Smooth muscle cell of the coronary artery (primary cell): ENCODE measurements at places on chromosomes 2 and 18. TPM values are rescaled to one million over a fixed set of nuclear protein-coding genes. Genes with fewer than 3 reads are reported as not detected.

Gene SIX3
- not detected in 2 replicates for total RNA-seq

Gene BAZ2B
- total RNA-seq = 34.3 and 44.1 TPM in 2 replicates

Gene B3GNT7
- 0.75 TPM in 1 of 2 replicates, not detected in the other for total RNA-seq

Gene SUCLG1
- total RNA-seq = 28.0 and 62.6 TPM in 2 replicates

Gene CFAP221
- total RNA-seq = 0.08 TPM in 1 of 2 replicates, not detected in the other

Gene SLC8A1
- 23.1 and 25.4 TPM in 2 replicates for total RNA-seq

Gene RAB31
- 54.3 and 72.1 TPM in 2 replicates for total RNA-seq

Gene PDK1
- 17.6 and 32.8 TPM in 2 replicates for total RNA-seq

Gene KIAA2012
- total RNA-seq = under 0.01 TPM in 1 of 2 replicates, not detected in the other

Gene G6PC2
- not detected in 2 replicates for total RNA-seq

Gene THOC1
- total RNA-seq = 22.9 and 31.4 TPM in 2 replicates

Gene TGFA
- 1.7 TPM in 1 of 2 replicates, not detected in the other for total RNA-seq

Gene SLC39A10
- 41.7 and 53.8 TPM in 2 replicates for total RNA-seq

Gene MATN3
- total RNA-seq = 0.23 and 1.1 TPM in 2 replicates

Gene IGFBP2
- 42.0 and 195 TPM in 2 replicates for total RNA-seq

Gene CCL20
- 0.30 TPM in 1 of 2 replicates, not detected in the other for total RNA-seq

Gene DNER
- total RNA-seq = 0.60 and 0.82 TPM in 2 replicates

Gene TNS1
- 64.1 and 103 TPM in 2 replicates for total RNA-seq

Gene REG1B
- total RNA-seq = not detected in 2 replicates

Gene C2orf15
- 0.12 TPM in 1 of 2 replicates, not detected in the other for total RNA-seq

Gene GALNT14
- 0.08 and 0.12 TPM in 2 replicates for total RNA-seq

Gene NPHP1
- total RNA-seq = 3.6 and 7.5 TPM in 2 replicates

Gene ALPG
- not detected in 2 replicates for total RNA-seq

Gene RNF144A
- 1.7 and 5.1 TPM in 2 replicates for total RNA-seq

Gene GNAL
- total RNA-seq = 0.12 and 0.15 TPM in 2 replicates

Gene SP140
- total RNA-seq = 0.53 TPM in 1 of 2 replicates, not detected in the other

Gene FRZB
- under 0.01 TPM in 1 of 2 replicates, not detected in the other for total RNA-seq

Gene TMEM17
- 0.70 and 1.4 TPM in 2 replicates for total RNA-seq

Gene CFAP65
- total RNA-seq = not detected in 2 replicates

Gene INSIG2
- 4.3 and 13.9 TPM in 2 replicates for total RNA-seq

Gene POU3F3
- total RNA-seq = 2.3 TPM in 1 of 2 replicates, not detected in the other

Gene SPATA3
- not detected in 2 replicates for total RNA-seq

Gene CNOT11
- total RNA-seq = 9.6 and 12.1 TPM in 2 replicates

Gene KATNAL2
- total RNA-seq = 0.75 and 4.6 TPM in 2 replicates

Gene SETBP1
- total RNA-seq = 2.3 and 3.3 TPM in 2 replicates

Gene CD302
- total RNA-seq = 2.5 and 7.7 TPM in 2 replicates

Gene ADD2
- under 0.01 and 0.35 TPM in 2 replicates for total RNA-seq

Gene DPYSL5
- not detected in 2 replicates for total RNA-seq

Gene SCYGR4
- total RNA-seq = under 0.01 TPM in 1 of 2 replicates, not detected in the other

Gene ANKRD30B
- total RNA-seq = 0.15 and 0.23 TPM in 2 replicates

Gene MYOM1
- total RNA-seq = 0.98 and 1.3 TPM in 2 replicates

Gene ASXL3
- 0.08 and 1.8 TPM in 2 replicates for total RNA-seq

Gene EIF4E2
- 165 and 166 TPM in 2 replicates for total RNA-seq

Gene TPO
- not detected in 2 replicates for total RNA-seq

Gene COL5A2
- total RNA-seq = 220 and 432 TPM in 2 replicates

Gene SNRNP200
- total RNA-seq = 41.7 and 59.6 TPM in 2 replicates

Gene MROH2A
- 0.15 TPM in 1 of 2 replicates, not detected in the other for total RNA-seq

Gene ZNF385B
- not detected in 2 replicates for total RNA-seq

Gene RND3
- total RNA-seq = 287 and 474 TPM in 2 replicates

Gene INHA
- total RNA-seq = under 0.01 and 0.38 TPM in 2 replicates

Gene TMEFF2
- 0.12 and 0.60 TPM in 2 replicates for total RNA-seq

Gene RBM44
- total RNA-seq = 0.12 and 0.30 TPM in 2 replicates

Gene REG1A
- total RNA-seq = not detected in 2 replicates

Gene ZNF892
- 2.3 and 4.7 TPM in 2 replicates for total RNA-seq

Gene IL1A
- total RNA-seq = 4.1 TPM in 1 of 2 replicates, not detected in the other

Gene TRPM8
- 0.59 TPM in 1 of 2 replicates, not detected in the other for total RNA-seq

Gene GATA6
- 4.4 and 51.6 TPM in 2 replicates for total RNA-seq

Gene TUBB8B
- not detected in 2 replicates for total RNA-seq

Gene LINC00305
- not detected in 2 replicates for total RNA-seq

Gene GLI2
- 1.1 and 6.1 TPM in 2 replicates for total RNA-seq
